ENCODE measurements at places on chromosomes 5 and 9.

GRCh38 chr5:127799293-127799905 lies 96.2 kb downstream of the CCDC192 start:
- DNase-seq = no peak

DNA sequence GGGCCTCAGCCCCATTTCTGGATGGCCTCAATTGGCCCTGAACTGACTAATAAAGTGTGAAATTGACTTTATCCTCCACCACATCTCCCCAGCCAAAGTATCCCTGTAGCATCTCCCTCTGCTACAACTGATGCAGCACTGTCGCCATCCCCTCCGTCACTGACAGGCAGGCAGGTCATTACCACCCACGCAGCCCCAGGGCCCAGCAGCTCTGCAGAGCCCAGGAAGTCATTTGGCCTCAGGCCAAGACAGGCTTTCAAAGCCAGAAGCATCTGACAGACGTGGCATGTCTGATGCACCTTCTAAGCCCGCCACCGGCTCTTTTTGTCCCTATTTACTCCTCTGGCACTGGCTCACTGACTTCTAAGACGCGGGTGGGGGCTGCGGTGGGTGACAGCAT lies 65.3 kb downstream of the ARHGEF37 start:
- no peak for DNase-seq

DNA sequence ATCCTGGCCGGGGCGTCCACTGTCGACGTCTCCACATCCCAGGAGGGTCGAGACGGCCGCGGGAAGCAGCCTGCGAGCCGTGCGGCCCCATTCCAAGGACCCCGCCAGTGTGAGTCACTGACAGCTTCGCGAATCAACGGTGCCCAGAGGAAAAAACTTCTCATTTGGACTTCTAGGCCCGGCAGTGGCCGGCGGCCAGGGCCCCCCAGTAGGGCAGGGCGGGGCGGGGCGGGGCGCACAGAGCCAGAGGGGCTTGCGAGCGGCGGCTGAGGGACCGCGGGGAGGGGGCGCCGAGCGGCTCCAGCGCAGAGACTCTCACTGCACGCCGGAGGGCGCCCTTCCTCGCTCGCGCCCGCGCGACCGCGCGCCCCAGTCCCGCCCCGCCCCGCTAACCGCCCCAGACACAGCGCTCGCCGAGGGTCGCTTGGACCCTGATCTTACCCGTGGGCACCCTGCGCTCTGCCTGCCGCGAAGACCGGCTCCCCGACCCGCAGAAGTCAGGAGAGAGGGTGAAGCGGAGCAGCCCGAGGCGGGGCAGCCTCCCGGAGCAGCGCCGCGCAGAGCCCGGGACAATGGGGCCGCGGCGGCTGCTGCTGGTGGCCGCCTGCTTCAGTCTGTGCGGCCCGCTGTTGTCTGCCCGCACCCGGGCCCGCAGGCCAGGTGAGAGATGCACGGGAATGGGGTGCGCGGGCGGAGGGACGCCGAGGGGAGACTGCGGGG lies at the start of gene F2R:
Gene F2R, plus strand, starts transcription at position 391 of the 720 bp plus-strand sequence. Its CDS starts 182 bp downstream, at position 573.
- peak; percentile 12 for DNase-seq

DNA sequence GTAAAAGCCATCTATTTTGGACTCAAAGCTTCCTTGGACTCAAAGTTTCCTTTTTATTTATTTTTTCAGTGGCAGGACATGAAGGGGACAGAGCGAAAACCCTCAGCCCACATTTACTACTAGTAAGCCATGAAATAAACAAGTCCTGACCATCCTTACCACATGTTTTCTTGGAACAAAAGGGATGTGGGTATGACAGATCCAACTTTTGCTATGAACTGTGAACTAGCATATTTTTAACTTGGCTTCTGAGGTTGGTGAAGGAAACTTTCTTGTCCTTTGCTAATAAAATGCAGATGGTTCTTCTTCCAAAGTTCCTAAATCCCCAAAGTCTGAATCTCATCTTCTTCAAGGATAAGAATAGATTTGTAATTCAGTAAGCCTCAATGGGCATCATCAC lies 122.7 kb upstream of the TNC start:
- peak; percentile 79 for DNase-seq

DNA sequence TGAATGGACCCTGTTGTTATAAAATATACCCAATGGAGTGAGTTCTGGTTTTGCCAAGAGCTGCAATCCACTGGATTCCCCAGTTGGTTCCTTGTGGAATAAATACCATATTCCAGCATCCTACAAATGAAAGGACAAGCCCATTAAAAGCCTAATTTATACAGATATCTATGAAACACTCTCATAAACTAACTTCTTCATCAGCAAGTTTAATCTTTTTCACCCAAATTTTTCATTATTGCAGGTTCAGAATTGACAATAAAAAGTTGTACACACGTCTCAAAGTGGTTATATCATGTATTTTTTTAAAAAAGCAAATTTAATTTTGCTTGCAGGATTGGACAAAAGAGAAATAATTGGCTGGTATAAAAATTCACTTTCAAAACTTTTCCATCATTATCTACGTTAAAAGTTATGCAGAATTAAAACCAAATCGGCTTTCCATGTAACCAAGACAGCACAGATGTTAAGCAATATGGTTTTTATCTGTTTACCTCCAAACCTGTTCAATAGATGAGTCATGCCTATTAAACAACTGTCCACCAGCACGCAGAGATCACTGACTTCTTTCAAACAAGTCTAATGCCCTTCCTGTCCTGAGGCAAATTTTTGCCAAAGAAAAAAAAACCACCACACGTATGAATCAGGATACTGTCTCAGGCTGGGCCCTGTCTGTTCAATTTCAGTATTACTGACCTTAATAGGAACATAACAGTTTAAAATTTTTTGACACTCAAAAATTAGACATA lies 42.5 kb downstream of the CEMIP2 start:
- DNase-seq = peak; percentile 49

All from AG10803 (cell line).